ENCODE measurements at places on chromosomes 7 and 10. TPM values are rescaled to one million over a fixed set of nuclear protein-coding genes. Genes with fewer than 3 reads are reported as not detected.

AKR1C2 gene
- total RNA-seq, result 3,442 TPM

NPY4R gene
- total RNA-seq, result 37.9 TPM

GPER1 gene
- total RNA-seq, result 0.79 TPM

PHYHIPL gene
- 0.54 TPM for total RNA-seq

UPP1 gene
- 71.3 TPM for total RNA-seq

LIPM gene
- total RNA-seq, result not detected
